ENCODE measurements at places on chromosomes 12 and 14.

DNA sequence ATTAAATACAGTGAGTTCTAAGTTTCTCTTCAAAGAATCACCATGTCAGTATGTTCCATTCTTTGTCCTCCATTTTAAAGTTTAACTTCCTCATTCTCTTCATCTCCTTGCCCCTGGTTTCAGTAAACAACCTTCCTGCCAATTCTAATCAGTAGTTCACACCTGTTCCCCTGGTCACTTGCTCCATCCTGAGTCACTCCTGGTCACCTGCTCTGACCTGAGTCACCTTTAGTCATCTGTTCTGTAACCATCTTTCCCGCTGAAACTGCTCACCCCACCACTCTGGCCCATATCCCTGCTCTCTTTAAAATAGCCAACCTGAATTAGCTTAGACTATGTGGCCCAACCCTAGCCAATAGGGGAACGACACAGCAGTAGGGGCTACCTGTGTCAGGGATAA lies 1447.4 kb upstream of the TMEM132C start:
- DNase-seq, result no peak

- DNase-seq, result no peak
These were observed 319.0 kb downstream of the FOXG1 start for GRCh38 chr14:29085546-29085945.

- DNase-seq, result peak; percentile 82
These were observed 1.4 kb downstream of the IFFO1 start for GRCh38 chr12:6554168-6555017.

DNA sequence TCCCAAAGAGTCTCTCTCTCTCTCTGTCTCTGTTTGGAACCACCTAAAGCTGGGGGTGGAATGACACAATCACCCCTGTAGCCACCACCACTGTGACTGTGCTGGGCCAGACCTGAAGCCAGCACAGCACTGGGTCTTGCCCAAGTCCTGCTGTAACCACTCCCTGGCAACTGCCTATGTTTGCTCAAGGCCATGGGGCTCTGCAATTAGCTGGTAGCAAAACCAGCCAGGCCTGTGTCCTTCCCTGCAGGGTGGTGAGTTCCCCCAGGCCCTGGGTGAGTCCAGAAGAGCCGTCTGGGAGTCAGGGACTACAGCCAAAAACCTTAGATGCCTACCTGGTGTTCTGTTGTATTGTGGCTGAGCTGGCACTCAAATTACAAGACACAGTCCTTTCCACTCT lies 50.8 kb downstream of the DGLUCY start:
- DNase-seq, result no peak

- no peak for DNase-seq
These were observed 145.7 kb downstream of the CHST11 start for GRCh38 chr12:104602406-104602805.

- DNase-seq, result no peak
These were observed 13.1 kb upstream of the PRKAG1 start for GRCh38 chr12:49031573-49032161.

DNA sequence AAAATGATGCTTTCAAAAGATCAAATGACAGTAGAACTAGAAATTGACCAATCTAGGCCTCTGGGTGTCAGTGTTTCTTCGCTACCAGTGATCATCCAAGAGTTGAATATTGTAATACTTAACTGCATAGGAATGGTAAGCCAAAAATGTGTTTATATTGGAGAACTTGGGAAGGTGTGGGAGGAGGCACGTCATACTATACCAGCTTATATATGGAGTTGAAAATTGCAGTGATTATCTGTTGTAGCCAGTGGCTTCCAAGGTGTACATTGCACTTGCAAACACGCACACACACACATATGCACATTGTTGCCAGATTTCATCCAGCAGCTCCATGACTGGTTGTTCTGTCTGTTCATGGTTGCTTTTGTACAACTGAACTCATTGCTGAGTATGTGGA lies 36.1 kb downstream of the EID3 start:
- DNase-seq, result no peak

GRCh38 chr14:37384870-37385596 lies 187.3 kb downstream of the MIPOL1 start:
- no peak for DNase-seq

- DNase-seq, result no peak
These were observed 2.4 kb upstream of the GPRC5D start for GRCh38 chr12:12954356-12954755.

- no peak for DNase-seq
These were observed 66.1 kb downstream of the ETV6 start for GRCh38 chr12:11715621-11716020.

DNA sequence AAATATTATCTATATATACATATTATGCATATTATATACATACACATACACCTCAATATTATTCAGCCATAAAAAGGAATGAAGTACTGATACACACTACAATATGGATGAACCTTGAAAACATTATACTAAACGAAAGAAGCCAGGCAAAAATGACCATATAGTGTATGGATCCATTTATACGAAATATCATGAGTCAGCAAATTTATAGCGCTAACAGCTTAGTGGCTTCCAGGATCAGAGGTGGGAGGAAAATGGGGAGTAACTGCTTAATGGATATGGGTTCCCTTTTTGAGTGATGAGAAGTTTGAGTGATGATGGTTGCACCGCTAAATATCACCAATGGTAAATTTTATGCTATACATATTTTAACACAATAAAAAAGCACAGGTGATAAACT lies 32.7 kb downstream of the PTGER2 start:
- no peak for DNase-seq

DNA sequence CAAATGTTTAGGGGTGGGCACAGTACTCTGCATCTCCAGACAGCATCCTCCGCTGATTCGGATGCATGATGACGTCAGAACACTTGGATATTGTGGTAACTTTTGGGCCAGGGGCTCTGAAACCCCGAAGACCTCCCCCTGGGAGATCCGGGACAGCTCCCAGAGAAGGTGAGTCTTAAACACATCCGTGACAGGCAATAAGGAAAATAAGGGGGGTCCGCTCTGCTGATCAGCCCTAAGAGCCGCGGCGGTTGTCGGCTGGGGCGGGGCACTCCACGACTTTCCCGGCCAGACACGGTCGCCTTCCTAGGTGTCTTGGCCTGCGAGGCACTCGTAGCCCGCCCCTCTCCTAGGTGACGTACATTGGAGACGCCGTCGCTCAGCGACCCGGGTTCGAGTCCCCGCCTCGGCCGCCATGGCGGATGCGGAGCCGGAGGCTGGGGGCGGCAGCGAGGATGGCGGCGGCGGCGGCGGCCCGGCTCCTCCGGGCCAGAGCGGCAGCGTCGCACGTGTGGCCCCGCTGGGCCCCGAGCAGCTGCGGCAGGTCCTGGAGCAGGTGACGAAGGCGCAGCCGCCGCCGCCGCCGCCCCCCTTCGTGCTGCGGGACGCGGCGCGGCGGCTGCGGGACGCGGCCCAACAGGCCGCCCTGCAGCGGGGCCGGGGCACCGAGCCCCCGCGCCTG lies at the start of gene ZNF839:
TSS of gene ZNF839 (plus strand) at position 396 of the 682 bp plus-strand sequence. CDS start at position 416, 20 bp downstream.
- DNase-seq, result peak; percentile 87

DNA sequence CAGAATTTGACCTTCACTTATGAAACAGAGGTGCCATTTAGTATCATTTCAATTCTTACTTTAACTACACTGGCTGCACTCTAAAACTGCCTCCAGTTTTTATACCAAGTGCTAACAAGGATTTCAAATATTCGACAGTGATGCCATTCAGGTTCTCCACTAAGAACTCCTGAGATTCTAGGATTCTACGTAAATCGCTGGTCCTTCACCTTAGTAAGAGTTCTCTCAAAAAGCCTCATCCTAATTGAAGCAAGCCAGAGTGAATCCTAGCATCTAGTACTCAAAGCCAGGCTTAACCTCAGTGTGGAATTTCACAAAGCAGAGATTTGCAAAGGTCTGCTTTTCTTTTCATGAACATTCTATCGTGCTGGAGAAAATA lies 3.5 kb downstream of the SLC38A2 start:
- DNase-seq, result no peak

GRCh38 chr14:88765130-88765529 lies 27.6 kb downstream of the EML5 start:
- DNase-seq, result no peak

DNA sequence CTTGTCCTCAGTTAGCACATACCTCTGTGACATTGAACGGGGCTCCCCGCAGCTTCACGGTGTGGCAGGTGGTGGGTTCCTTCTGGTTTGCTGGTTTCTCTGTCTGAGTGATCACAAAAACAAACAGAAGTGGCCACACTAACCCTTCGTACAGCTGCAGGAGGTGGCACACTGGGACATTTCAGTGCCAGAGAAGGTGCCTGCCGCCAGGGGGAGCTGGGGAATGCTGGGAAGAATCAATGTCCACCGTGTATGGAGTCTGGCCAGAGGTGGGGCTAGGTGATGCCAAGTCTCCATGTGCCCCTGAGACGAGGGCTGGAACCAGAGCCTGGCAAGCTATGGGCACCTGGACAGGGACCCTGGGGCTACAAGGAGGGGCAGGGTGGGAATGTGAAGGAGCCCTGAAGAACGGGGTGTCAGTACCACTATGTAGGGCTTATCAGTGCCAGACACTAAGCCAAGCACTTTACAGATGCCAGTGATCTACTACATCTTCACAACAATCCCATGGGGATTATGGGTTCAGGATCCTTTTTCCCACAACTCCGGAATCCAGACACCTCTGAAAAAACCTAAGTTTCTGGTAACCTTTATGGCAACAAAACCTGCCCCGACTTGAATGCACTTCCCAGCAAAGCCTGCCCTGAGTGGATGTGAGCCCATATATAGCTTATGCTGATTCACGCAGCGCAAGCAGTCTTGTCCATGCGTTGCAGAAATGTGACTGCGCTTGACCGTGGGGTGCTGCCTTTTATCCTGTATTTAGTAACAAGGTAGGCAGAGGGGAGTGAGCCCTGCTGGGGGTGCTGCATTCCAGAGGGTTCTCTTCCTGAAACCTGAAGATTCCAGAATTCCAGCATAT lies 10.8 kb downstream of the RBM19 start:
- no peak for DNase-seq

DNA sequence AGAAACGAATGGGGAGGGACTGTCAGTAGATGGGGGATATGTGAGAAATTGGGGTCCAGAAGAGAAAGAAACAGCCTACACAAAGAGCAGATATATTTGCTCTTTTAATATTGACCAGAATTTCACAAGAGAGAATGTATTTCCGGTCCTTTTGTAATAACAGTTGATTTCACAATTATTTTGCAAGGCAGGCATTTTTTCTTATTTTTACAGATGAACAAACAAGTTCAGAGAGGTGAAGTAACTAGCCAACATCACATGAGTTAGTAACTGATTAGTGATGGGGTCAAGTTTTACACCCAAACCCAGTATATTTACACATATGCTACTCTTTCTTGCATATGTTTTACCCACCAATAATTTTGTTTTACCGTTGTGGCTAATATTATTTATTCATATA lies 188.2 kb downstream of the NAV3 start:
- no peak for DNase-seq

- no peak for DNase-seq
These were observed 621.9 kb downstream of the LRFN5 start for GRCh38 chr14:42228611-42229010.

DNA sequence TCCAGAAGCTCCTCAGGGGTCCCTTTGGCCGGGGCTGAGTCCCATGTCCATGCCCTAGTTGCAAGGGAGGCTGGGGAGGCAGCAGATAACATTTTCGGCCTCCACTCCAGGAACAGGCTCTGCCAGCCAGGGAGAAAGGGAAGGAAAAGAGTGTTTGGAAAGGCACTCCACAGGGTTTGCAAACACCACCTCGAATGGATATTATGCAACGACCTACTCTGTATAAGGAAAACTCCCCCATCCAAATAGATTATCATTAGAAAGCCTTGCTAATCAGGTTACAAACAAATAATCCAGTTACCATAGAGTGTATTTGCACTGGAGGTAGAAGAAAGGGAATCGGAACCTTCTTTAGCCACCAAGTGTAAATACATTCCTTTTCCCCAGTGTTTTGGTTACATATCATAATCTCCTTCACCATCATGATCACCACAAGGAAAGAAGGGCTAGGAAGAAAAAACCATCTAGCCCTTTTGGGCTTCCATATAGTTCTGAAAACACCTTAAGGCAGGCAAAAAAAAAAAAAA lies 40.4 kb downstream of the TMCC3 start:
- DNase-seq, result no peak

DNA sequence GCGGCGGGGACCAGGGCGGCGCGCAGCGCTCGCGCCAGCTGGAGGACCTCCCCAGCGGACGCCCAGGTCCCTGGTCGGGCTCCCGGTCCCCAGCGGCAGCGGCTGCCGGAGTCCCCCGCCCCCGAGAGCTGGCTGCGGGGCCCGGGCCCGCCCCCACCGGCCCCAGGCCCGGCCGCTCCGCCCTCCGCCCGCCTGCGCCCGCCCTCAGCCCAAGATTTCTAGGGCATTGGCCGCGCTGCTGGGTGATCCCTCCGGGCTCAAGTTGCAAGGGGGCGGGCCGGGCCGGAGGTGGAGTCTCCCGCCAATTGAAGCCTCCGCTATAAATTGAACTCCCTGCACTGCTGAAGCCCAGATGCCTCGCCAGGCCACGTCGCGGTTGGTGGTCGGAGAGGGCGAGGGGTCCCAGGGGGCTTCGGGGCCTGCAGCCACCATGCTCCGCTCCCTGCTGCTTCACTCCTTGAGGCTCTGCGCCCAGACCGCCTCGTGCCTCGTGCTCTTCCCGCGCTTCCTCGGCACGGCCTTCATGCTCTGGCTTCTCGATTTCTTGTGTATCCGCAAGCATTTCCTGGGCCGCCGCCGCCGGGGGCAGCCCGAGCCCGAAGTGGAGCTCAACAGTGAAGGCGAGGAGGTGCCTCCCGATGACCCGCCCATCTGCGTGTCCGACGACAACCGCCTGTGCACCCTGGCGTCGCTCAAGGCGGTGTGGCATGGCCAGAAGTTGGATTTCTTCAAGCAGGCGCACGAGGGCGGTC lies at the start of gene DIO3:
TSS of gene DIO3 (plus strand) at position 351 of the 752 bp plus-strand sequence.
- no peak for DNase-seq

DNA sequence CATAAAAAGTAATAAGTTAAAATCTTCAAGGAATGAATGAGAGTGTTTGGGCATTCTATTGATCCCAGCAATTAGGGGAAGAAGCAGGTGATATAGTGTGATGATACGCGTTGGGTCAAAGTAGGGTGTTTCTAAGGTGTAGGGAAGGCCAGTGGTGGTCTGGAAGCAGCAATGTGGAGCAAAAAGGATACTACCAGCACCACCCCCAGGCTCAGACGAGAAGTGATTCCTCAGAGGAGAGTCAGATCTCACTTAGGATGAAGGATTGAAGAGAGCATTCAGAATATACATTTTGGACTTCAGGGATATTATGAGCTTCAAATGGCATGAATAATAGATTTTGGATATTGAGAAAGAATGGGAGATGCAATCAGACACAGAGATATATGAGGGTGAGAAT lies 497.6 kb downstream of the RMST start:
- DNase-seq, result no peak
